ENCODE measurements at places on chromosomes 5 and 9.

DNA sequence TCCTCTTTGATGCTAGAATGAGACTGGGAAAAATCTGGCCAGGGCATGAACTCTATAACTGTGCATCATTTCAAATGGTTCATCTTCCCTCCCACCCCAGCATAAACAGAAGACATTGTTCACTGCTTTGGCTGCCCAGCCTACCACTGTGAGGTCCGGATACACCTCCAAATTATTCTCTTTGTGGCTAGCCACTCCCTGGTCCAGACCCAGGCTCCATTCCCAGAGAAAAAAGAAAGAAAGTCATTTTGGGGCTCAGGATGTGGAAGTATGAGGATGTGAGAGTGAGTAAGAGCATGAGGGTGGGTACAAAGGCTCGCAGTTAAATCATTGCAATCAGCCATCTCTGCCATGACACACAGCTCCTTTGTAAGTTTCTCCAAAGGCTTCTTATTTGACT, 559.2 kb downstream of the PSAT1 start:
- DNase-seq, result peak; percentile 85

- DNase-seq, result no peak
These were observed 66.9 kb upstream of the BASP1 start for GRCh38 chr5:17150531-17150930.

DNA sequence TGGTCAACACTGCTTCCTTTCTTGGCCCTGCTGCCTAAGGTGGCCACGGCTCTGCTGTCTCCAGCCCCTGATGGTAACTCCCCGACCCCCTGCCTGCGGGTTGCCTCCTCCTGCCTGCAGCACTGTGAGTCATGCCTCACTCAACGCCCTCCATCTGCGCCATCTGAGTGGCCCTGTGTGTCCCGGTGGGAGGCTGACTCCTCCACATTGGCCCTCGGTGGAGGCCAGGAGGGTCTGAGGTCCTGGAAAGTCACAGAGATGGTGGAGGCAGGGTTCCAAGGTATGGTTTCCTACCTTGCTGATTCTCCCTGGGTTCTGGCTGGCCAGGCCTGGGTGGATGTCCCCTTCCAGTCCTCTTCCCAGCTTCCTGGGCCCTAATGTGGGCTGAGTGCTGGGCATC, 64.5 kb upstream of the ADAMTS2 start:
- no peak for DNase-seq

DNA sequence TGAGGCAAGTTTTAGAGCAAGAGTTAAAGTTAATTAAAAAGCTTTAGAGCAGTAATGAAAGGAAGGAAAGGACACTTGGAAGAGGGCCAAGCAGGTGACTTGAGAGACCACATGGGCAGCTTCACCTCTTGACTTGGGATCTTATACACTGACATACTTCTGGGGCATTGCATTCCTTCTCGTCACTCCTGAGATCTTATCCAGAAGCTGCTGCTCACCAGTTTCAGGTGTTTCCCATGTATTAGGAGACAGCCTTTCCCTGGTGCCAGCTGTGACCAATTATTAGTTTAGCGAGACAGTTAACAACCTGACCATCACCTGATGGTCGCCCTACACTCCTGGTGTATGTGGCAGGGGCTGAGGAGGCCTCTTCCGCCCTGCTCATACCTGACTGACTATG, 382.1 kb downstream of the KDM4C start:
- no peak for DNase-seq

- DNase-seq, result no peak
These were observed 801.5 kb downstream of the NR2F1-AS1 start for GRCh38 chr5:92779536-92779935.

DNA sequence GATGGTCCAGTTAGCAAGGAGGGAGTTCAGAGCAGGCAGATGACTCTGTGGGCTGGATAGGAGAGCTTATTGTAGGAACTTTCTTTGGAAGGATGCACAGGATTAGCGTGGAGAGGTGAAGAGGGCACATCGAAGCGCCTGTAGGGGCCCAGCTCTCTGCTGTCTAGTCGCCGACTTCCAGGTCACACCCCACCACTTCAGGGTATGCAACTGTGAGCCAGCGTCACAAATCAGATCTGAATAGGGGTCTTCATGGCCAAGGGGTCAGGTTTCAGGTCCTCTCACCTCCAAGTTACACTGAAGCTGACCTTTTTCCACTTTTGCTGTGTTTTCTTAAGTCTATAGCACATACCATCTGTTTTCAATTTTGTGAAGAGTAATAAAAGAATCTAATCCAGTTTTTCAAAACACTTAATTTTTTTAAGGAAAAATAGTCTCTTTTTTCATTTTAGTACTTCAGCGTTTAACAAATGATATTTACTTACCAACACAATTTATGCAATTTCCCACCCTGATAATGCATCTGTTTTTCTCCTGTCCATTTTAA, 364.2 kb upstream of the CLINT1 start:
- DNase-seq, result no peak

- no peak for DNase-seq
These were observed 66.0 kb upstream of the PPARGC1B start for GRCh38 chr5:149664083-149664482.

- no peak for DNase-seq
These were observed 37.8 kb upstream of the CRB2 start for GRCh38 chr9:123318202-123318601.

- no peak for DNase-seq
These were observed 23.7 kb upstream of the TMEM250 start for GRCh38 chr9:136142414-136142796.

DNA sequence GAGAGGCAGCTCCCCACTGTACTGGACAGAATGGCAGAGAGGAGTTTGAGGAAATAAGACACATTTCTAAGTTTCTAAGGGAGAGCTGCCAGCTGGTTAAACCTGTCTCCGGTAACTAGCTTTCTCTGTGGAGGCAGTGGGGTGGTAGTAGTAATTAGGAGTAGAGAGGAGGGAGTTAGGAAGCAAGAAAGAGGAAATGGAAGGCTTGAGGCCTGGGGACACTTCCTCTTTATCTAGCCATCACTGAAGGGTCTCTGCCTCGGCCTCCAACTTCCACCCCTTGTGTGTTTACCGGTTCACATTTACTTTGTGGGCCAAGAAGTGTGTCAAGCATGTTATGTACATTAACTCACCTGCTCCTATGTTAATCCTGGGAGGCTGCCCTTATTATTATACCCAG, 462.2 kb upstream of the DMAC1 start:
- DNase-seq, result no peak

GRCh38 chr5:174183701-174184100, 138.2 kb downstream of the NSG2 start:
- DNase-seq, result no peak

DNA sequence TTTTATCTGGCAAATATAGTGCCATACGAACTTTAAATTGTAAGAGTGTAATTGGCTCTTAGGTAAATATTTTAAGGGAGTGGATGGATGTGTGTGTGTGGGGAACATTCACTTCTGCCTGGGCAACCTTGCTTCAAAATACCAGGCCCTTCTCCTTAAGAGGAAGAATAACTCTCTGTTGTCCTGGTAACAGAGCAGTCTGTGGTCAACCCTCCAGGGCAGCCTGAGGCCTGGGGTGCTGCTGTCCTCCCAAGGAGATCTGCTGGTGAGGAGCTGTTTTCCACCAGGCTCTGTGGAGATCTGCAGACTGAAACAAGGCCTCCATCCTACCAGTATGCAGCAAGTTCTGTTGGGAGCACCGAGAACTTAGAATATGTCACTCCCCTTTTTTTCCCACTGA, 325.2 kb downstream of the PSAT1 start:
- peak; percentile 27 for DNase-seq

GRCh38 chr9:32579706-32580331, 6.9 kb upstream of the NDUFB6 start:
- peak; percentile 72 for DNase-seq

- no peak for DNase-seq
These were observed 41.3 kb upstream of the CEP72 start for GRCh38 chr5:570886-571285.

DNA sequence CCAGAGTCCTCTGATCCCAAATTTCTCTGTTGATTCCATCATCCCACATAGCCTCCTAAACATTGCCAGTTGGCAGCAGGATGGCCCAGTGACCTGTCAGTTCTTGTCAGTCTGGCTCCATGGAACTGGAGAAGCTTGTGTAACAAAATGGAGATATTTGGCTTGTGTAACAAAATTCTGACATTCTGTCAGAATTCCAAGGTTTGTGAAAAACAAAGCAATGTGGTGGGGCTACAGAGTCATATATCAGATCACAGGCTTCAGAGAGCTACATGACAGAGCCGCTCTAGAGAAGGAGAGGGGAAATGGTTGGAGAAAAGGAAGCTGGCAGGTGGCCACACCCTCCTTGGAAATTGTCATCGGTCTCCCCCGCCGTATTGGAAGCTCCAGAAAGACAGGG, 75.4 kb upstream of the MAN2A1 start:
- no peak for DNase-seq

- peak; percentile 81 for DNase-seq
These were observed 13.9 kb downstream of the ZCCHC9 start for GRCh38 chr5:81315336-81315735.

- DNase-seq, result peak; percentile 57
These were observed at the start of gene SH3TC2 for GRCh38 chr5:149063017-149063687. TSS of gene SH3TC2 (minus strand) at chr5:149063062. CDS start at chr5:149063022, 40 bp downstream.

GRCh38 chr5:76710991-76711390, 4.9 kb upstream of the F2R start:
- peak; percentile 69 for DNase-seq

DNA sequence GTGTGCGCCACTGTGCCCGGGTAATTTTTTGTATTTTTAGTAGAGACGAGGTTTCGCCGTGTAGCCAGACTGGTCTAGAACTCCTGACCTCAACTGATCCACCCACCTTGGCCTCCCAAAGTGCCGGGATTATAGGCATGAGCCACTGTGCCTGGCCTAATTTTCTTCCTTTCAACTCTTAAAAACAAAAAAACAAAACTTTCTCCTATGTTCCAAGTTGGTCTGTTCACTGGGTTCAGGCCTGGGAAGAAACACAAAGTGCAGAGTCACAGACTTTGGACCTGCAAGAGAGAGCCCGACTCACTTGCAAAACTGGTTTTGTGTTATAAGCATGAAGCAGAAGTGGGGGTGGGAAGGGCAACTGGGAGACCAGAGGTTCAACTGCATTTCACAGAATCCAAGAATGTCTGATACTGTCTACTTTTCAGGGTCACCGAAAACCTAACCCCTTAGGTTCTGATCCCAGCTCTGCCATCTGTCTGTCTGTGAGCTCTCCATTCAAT, 5.2 kb upstream of the HDHD3 start:
- no peak for DNase-seq

DNA sequence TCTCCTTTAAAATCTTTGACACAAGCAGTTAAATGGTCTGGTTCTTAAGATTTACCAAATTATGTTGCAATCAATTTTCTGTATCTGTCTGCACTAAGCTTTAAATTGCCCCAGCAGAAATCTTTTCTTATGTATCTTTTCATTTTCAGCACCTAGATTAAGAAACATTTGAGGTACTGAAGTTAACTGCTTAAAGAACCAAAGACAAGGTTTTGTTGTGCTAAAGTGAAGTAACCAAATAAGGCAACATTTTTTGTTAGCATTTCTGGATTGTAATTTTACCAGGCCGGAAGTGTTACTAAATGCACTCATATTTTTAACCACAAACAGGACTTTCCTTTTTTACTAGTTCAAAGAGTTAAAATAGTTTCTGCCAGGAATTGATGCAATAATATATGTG, 24.1 kb upstream of the MTAP start:
- peak; percentile 56 for DNase-seq

DNA sequence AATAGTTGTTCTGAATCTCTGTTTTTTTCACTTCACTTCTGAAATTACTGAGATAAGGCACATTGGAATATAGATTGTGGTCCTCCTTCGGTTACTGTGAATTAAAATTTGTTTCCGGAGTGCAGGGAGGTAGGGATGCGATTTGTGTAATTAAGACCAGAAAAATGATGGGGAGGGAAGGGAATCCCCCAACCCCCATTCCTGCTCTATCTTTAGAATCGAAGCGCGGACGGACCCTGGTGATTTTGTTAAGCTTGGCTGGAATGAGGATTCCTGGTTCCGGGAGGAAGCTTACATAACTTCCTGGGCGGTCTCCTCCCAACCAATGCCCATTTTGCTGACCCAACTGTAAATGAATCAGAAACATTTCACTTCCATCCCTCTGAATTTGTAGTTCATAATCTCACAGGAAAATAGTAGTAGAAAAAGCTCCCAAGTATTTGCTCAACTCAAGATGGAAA, 220.1 kb upstream of the MSX2 start:
- no peak for DNase-seq

DNA sequence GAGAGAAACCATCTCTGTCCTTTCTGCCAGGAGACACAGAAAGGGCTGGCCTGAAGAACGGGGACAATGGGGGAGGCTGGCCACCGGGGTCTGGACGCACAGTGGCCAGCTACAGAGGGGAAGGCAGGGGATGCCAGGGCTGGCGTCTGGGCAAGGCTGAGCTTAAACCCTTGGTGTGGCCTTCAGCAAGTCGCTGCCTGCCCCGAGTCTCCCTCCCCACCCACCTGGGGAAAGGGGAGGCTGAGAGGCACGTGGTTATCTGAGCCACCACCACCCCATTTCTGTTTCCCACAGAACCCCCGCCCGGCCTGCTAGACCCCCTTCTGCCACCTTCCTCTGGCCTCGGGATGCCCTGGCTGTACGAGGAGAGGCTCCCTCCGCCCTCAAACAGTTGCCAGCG, 115.3 kb downstream of the VAV2 start:
- no peak for DNase-seq

DNA sequence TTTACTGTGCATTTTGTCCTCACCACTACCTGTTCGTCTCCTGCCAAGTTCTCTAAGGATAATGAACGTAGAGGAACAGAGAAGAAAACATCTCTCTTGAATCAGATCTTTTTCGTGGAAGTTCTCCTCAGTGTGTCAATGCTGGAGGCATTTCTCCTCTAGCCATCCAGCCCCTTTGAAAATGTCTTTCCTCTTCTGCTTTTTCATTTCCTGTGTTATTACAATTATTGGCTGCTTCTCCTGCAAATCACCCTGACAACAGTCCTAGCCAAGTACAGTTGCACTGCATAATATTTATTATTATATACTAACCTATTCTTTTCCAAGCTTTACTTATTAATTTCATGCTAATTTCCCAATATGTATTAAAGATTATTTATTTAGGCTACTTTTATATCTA, 61.8 kb upstream of the TRPM3 start:
- DNase-seq, result no peak

- DNase-seq, result peak; percentile 72
These were observed 18.2 kb upstream of the FNIP1 start for GRCh38 chr5:131814990-131815389.

DNA sequence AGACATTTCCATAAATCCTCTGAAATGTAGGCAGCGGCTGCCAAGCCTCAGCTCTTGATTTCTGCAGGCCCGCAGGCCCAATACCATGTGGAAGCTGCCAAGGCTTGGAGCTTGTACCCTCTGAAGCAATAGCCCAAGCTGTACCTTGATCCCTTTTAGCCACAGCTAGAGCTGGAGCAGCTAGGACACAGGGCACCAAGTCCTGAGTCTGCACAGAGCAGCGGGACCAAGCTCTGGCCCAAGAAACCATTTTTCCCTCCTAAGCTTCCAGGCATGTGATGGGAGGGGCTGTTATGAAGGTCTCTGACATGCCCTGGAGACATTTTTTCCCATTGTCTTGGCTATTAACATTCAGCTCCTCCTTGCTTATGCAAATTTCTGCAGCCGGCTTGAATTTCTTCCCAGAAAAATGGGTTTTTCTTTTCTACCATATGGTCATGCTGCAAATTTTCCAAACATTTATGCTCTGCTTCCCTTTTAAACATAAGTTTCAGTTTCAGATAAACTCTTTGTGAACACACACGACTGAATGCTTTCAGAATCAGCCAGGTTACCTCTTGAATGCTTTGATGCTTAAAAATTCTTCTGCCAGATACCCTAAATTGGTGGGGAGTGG, 14.4 kb upstream of the ZFR start:
- no peak for DNase-seq

All from fibroblast of lung (primary cell).